ENCODE measurements at places on chromosomes 3 and 15. TPM values are rescaled to one million over a fixed set of nuclear protein-coding genes. Genes with fewer than 3 reads are reported as not detected.

SMCO1 gene
- not detected for total RNA-seq

LIPH gene
- 0.07 TPM for total RNA-seq

DNA sequence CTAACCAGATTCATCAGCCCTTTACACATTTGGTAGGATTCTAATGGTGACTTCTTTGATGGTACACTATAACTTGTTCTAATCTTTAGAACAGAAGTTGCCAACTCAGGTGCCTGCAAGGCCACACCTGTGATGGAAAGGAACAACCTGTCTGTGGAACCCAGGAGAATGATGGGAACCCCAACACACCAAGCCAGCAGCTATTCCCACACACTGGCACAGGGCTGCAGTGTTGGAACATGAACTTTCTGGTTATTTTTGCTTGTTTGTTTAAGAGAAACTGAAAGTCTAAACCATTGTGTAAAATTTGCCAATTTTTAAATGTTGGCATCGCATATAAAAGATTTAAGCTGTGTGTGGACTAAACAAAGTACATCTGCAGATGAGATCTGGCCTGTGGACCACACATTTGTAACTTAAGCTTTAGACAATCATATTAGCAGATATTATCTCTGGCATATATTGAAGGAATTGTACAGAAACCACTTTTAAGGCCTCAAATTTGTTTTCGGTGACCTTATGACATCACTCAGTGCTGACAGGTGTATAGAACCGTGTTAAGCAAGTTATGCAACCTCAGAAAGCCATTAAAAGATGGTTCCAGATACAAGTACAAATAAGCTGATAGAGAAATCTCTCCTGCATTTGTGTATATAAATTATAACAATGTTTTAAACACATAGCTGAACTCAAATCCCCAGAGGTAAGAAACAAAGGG lies 242.9 kb downstream of the SLC9A9 start:
- no peaks in the 10 kb centered on the region for H3K27me3 ChIP-seq
- H3K27ac ChIP-seq, result peak overlapping the region; percentile 39
- no peaks in the 10 kb centered on the region for H3K36me3 ChIP-seq
- H3K4me3 ChIP-seq, result no peak overlapping the region

GRCh38 chr3:161266731-161267150 lies 45.6 kb downstream of the NMD3 start:
- no peak overlapping the region for H3K27ac ChIP-seq
- H3K36me3 ChIP-seq, result peaks cover 11% of the 10 kb centered on the region
- peak; percentile 49 for DNase-seq
- H3K4me1 ChIP-seq, result peaks cover 19% of the 10 kb centered on the region
- H3K27me3 ChIP-seq, result no peaks in the 10 kb centered on the region
- H3K4me3 ChIP-seq, result no peak overlapping the region

GRCh38 chr3:15726881-15727280 lies 70.9 kb downstream of the ANKRD28 start:
- no peak for DNase-seq
- no peak overlapping the region for H3K4me3 ChIP-seq
- peaks cover 7% of the 10 kb centered on the region for H3K4me1 ChIP-seq
- peaks cover 93% of the 10 kb centered on the region for H3K36me3 ChIP-seq

- no peak overlapping the region for H3K27ac ChIP-seq
- no peak for DNase-seq
- no peaks in the 10 kb centered on the region for H3K27me3 ChIP-seq
- H3K36me3 ChIP-seq, result peaks cover 6% of the 10 kb centered on the region
- H3K4me3 ChIP-seq, result no peak overlapping the region
- H3K4me1 ChIP-seq, result no peaks in the 10 kb centered on the region
These were observed 398.6 kb downstream of the WDR72 start for GRCh38 chr15:53360881-53361280.

DNA sequence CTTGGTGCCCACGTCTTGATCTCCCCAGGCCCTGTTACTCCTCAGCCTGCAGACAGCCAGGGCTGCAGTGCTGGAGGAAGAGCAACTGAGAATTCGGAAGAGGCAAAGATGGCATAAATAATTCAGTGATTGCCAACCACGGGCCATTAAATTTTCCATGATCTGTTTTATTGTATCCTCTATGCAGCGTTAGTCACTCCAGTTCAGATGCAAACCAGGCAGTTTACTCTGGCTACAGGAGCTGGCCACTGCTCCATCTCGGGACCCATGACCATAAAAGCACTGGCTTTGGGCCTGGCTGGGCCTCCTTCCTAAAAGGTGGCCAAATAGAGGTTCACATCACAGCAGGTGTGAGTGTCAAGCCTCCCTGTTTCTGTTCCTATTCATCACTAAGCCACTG lies 137.6 kb upstream of the TLE3 start:
- H3K36me3 ChIP-seq, result no peaks in the 10 kb centered on the region
- H3K4me1 ChIP-seq, result peaks cover 23% of the 10 kb centered on the region
- no peaks in the 10 kb centered on the region for H3K27me3 ChIP-seq
